Karpas-422 (cell line): ENCODE measurements at places on chromosomes 7 and 10. TPM values are rescaled to one million over a fixed set of nuclear protein-coding genes. Genes with fewer than 3 reads are reported as not detected.

The OR2A1 gene
- total RNA-seq = not detected in 2 replicates

The LBX1 gene
- total RNA-seq = not detected in 2 replicates

The POP7 gene
- 29.7 and 72.8 TPM in 2 replicates for total RNA-seq

The HTR5A gene
- total RNA-seq = not detected in 2 replicates

DNA sequence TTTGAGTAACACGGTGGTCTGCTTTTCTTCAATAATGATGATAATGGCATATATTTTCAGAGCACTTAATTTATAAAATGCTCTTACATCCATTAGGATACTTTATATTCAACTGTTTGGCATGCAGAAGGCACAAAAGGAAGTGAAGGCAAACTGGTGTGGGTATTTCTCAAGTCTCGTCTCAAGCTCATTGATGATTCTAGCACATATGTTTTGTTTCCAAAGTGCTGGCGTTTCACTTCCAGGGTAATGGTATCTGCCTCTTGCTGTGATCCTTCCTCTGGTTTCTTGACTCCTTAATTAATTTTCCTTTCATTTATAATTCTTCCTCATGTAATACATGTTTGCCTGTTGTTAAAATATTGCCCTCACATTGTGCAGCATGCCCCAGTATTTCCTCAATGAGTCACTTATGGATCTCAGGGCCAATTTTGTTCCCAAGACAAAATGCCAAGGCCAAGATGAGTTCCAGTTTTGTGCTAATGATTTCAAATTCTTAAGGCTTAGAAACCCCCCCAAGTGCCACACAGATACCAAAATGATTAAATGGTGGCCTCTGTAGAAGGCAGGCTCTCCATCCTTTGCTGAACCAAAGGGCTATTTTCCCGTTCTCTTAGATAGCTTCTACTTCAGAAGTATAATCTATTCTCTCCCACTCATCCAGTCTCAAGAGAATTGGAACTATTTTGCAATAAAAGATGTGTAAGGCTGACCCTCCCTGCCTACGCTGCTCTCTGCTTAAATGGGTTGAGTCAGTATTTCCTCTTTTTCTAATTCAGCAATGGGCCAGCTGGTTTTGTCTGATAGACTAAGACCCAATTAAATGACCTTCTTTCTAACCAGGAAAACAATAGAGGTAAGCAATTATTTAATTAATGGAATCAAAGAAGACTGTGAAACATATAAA is 171.2 kb downstream of the ZNF365 start:
- no peak for DNase-seq

- no peak for DNase-seq
Observed at GRCh38 chr10:132186488-132187429, at the start of gene DPYSL4. DPYSL4 (plus strand) TSS chr10:132186948; CDS start chr10:132187064, 116 bp downstream.

GRCh38 chr10:12165036-12165435 is 30.7 kb downstream of the NUDT5 start:
- no peak for DNase-seq

DNA sequence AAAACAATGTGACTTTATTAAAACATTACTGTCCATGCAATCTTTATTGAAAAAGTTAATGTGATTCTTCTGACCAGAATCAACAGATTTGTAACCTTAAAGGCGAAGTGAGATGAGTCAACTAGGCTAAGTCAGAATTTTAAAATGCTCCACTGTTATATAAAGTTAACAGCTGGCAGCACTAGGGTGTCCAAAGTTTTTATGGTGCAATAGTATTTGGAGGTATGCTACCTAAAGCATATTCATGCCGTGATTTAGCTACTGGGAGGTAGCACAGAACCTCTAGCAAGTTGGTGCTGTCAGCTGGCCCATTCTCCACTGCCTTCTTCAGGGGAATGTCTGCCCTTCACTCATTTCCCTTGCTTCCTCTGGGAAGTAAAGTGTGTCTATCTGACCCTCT is 126.7 kb downstream of the RAPGEF5 start:
- DNase-seq = no peak

GRCh38 chr10:52098130-52098529 is 216.0 kb upstream of the DKK1 start:
- DNase-seq = no peak

GRCh38 chr7:43353902-43354301 is 229.0 kb upstream of the STK17A start:
- DNase-seq = no peak

DNA sequence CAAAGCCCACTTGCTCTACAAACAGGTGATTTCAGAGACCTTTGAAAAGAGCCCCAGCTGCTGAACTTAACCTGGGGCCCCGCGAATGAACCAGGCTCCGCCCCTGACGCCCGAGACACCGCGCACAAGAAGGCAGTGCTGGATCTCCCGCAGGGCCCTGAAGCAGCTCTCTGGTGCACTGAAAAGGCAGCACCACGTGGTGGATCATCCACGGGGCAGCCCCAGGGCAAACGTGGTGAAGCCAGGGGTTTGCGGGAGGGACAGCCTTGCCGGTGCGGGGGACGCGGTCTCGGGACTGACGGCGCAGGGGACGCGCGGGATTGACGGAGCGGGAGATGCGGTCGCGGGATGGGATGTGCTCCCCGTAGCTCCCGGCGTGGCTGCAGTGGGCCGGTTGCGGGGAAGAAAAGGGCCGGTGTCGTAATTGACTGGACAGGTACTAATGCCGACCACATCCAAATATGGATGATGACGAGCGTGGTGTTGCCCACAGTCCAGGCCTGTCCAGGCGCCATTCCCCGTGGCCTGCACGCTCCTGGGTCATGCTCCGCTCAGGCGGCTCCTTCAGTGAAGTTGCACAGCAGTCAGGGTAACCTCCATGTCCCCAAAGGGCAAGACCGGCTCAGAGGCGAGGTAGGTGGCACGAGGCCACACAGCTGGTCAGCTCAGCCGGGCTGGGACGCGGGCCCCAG is 421.1 kb downstream of the DNAJB6 start:
- no peak for DNase-seq

- peak; percentile 63 for DNase-seq
Observed at GRCh38 chr7:92425311-92425947, 21.9 kb upstream of the GATAD1 start.

- DNase-seq = no peak
Observed at GRCh38 chr7:148921806-148922205, 37.7 kb upstream of the EZH2 start.
